ENCODE measurements at places on chromosomes 3 and 15.

GRCh38 chr3:2822611-2823010 lies 287.6 kb downstream of the IL5RA start:
- DNase-seq, result no peak

DNA sequence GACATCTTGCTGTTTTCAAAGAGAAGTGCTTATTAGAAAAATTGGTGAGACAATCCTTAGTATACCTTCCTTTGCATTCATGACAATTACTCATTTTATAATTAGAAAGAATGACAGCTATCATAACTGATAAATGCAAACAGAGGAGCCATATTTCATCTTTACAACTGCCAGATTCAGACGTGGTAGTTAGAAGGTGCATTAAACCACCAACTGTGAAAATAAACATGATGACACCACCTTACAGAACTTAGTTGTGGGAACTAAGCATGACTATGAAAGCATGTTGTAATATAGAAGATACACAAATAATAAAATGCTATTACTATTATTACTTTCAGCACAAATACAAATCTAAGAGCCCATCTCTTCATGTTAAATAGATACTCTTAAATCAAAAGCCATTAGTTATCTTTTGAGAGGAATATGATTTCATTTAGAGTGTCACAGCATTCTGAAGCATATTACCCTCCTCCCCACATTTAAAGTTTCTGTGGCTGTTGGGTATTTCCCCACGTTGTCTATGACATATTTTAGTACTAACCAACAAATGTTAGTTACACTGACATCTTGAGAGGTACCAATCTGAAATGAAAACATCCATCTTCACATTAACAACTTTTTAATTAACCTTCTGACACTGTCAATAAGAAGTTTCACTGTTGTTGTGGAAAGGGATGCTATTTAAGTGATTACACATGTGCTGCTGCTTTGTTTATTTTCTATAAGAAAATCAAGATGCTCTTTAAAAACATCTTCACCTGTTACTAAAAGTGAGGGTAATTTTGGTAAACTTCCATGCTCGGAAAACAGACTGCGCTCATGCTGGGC lies 163.8 kb downstream of the LSAMP start:
- no peak for DNase-seq

DNA sequence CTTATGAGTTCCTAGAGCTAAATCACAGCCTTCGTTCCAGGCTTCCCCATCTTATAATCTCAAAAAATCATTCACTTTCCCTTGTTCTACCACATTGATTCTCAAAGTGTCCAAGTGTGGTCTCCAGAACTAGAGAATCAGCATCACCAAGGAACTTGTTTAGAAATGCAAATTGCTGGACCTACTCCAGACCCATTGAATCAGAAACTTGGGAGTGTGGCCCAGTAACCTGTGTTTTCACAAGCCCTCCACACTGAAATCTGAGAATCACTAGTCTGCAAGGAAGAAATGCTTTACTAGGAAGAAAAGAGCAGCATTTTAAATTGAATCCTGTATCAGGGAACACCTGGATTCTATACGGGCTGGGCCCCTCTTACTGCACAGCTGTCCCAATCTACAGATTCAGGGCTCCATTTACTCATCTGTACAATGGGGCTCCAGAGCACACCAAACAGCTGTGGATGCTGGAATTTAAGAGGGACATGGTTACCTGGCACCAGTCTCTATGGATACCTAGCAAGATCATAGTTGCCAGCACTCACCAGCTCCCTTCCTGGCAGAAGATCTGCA lies 3.9 kb downstream of the MEGF11 start:
- no peak for DNase-seq

DNA sequence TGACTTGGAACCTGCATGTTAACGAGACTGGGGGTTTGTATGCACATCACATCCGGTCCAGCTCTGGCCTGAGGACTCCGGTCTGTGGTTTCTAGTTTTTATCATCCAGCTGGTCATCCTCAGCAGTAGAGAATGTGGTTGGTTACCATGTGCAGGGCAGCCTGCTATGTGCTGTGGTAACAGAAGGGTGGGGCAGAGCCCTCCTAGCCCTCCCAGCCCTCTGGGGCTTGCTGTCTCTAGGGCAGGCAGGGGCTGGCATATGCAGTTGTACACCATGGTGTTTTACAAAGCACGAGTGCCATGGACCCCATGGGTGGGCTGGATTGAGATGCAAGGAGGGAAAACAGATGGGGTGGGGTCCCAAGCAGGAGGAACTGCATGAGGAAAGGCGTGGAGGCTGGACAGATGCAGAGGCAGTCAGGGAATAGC lies 70.2 kb downstream of the APBA2 start:
- no peak for DNase-seq

DNA sequence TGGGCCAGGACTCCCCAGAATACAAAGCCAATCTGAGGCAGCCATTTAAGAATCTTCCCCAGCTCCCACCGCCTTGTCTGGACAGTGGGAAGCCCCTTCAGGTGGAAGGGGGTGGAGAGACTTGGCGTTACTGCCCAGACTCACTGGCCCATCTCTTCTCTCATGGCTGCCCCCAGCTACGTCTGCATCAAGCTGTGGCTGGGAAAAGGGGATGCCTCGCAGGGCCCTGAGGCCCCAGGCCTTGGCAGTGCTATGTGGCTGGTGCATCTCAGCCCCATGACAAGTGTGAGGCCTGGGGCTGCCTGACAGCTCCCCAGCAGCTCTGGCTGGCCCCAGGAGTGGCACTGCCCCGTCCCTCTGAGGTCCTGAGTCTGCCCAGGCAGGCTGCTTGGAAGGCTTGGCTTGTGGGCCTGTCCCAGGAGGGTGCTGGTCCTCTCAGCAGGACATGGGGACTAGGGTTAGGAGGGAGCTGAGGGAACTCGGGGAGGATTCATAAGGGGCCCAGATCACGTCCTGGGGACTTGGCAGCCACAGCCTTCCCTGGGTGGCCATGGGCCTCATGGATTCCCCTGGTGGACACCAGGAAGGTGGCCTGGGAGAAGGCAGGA lies 20.2 kb upstream of the SLC41A3 start:
- no peak for DNase-seq

- no peak for DNase-seq
Measured at GRCh38 chr15:73946046-73946721, 19.9 kb downstream of the LOXL1 start.

DNA sequence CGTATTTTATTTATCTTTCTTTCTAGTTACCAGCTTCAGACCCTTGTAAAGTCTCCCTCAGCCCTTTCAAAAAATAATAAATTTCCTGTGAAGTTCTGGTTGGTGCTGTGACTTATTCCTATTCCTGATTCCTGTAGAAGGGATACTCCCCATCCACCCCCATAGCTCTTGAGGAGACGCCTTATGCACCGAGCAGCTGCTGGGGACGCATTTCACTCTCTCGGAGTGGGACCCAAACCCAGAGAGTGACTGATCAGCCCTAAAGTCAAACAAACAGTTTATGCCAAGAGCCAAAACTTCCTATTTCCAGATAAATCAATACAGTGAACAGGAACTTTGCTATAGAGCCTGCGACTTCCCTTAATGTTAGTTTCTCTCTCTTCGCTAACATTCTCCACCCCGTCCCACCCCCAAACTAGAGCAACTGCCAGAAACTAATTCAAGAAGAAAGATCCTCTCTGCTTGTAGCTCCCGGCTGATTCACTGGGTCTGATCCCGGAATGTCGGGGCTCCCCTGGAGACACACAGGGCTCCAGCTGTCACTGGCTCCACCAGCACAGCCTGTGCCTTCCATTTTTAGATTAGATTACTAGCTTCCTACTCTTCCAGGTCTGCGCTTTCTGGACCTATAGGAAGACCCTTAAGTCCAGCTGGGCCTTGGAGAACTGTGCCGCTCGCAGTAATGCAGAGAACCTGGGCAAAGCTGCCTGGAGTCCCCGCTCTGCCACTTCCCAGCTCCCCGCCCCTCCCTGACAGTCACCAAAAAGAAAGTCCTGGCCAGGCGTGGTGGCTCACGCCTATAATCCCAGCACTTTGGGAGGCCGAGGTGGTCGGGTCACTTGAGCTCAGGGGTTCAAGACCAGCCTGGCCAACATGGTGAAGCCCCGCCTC lies 45.2 kb downstream of the KLHL25 start:
- DNase-seq, result no peak

GRCh38 chr15:91780387-91780786 lies 73.1 kb upstream of the SLCO3A1 start:
- peak; percentile 31 for DNase-seq

DNA sequence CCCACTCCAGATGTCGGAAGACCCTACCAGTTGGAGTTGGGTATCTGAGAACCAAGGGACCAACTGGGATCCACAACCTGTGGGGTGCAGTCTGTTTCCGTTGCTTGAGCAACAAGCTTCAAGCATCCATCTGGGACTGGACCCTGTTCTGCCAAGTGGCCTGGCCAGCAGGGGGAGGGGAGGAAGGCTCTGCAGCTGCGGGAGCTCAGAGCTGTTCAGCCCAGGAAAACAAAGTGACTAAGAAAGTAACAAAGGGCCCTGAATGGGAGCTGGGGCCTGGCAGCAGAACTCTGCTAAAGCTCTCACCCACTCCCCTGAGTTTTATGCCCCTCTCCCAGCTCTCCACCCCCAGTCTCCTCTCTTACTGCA lies 2.7 kb downstream of the TYRO3 start:
- DNase-seq, result no peak

DNA sequence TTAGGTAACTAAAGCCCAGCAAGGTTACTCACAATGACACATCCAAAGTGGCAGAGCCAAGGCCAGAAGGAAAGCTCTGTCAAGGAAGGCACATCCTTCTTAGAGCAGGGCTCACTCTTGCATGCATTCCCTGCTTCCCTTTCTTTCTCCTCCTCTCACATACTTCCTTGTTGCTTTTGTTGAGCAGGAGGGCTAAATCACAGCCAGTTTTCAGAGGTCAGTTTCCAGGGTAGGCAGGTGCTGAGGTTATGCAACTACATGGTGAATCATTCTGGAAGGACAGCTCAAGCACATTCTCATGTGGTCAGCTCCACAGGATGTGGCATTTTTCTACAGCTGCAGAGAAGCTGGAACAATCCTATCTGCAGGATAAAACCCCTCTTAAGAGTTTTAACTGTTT lies 275.6 kb downstream of the ZNF621 start:
- peak; percentile 49 for DNase-seq

GRCh38 chr3:55412545-55412944 lies 74.6 kb downstream of the WNT5A start:
- DNase-seq, result no peak

DNA sequence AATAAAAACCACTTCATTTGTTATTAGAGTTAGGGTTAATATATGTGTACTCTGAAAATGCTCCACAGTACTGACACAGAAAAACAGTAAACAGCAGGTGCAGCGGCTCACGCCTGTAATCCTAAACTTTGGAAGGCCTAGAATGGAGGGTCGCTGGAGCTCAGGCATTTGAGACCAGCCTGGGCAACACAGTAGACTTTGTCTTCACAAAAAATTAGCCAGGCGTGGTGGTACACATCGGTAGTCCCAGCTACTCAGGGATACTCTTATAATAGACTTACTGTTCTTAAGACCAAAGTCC lies 40.3 kb downstream of the UACA start:
- no peak for DNase-seq

DNA sequence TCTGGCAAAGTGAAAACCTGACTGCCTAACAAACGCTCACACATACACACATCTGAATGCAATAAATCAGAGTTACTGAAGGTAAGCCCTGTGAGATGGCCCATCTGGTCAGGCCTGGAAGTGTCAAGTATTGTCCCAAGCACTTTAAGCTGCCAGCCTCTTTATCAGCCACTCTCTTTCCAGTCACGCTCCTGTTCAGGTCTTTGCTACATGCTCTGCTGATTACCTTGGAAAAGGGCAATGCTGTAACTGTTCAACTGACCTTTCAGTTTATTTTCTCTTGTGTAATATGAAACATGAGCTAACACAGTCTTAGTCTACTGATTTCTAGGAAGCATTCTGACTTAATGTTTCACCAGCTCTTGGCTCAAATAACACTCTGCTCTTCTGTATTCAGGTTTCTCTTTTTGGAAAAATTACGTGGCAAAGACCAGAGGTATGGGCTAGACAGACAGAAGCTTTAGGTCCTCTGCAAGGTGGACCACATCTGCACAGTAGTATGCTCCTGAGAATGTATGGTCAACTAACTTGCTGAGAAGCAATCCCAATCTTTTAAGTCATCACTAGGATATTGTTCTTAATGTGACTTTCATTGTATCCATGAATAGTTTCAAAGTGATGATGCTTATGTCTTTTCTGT lies 44.5 kb downstream of the GBE1 start:
- no peak for DNase-seq

GRCh38 chr3:152915695-152916094 lies 80.8 kb downstream of the P2RY1 start:
- no peak for DNase-seq
